ENCODE measurements at places on chromosomes 6 and 20. TPM values are rescaled to one million over a fixed set of nuclear protein-coding genes. Genes with fewer than 3 reads are reported as not detected.

Gene CRISP3
- total RNA-seq: not detected

Gene TAAR5
- not detected for total RNA-seq

Gene GPSM3
- total RNA-seq: 13.3 TPM

Gene FOXF2
- total RNA-seq: 26.0 TPM

Gene ID4
- total RNA-seq: 8.1 TPM

Gene WFDC12
- total RNA-seq: not detected

Gene SALL4
- not detected for total RNA-seq

Gene TPD52L1
- 61.0 TPM for total RNA-seq

Gene OLIG3
- total RNA-seq: not detected

Gene NKX2-2
- not detected for total RNA-seq

Gene CNR1
- total RNA-seq: 23.5 TPM

Gene ADGRF4
- total RNA-seq: not detected

Gene OTOR
- total RNA-seq: not detected

Gene DDX39B
- 251 TPM for total RNA-seq

Gene EPHA7
- 46.5 TPM for total RNA-seq

Gene LINC00237
- not detected for total RNA-seq

Gene HRH3
- not detected for total RNA-seq

Gene PTPRK
- total RNA-seq: 51.3 TPM

Gene ARHGAP40
- total RNA-seq: not detected

Gene NAA20
- total RNA-seq: 26.3 TPM

Gene ARFGEF2
- 23.8 TPM for total RNA-seq

Gene PGK2
- total RNA-seq: not detected
